ENCODE measurements at places on chromosomes 16 and 17.

DNA sequence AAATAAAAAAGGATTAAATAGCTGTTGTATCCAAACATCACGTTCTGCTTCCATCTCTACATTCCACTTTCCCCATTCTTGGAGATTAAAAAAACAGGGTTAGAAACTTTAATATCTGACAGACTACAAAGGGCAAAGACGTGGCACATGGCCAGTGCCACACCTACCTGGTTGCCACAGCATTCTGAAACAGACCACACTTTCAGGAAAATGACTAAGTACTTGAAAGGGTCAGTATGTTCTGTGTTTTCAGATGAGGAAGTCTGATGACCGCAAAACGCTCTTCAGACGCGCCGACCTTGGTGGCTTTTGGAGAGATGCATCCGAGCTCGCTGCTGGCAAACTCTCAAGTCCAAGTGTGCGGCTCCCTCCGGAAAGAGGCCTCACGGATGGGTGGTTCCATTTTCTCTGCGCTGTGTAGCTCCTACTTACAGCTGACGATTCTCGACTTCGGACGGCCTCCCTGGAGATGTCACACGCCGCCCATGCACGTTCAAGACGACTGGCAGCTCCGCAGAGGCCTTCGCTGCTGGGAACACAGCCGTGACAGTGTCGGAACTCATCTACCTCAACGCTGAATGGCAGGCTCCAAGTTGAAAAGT, 15.5 kb downstream of the MAP1LC3B start:
- DNase-seq: peak; percentile 71

DNA sequence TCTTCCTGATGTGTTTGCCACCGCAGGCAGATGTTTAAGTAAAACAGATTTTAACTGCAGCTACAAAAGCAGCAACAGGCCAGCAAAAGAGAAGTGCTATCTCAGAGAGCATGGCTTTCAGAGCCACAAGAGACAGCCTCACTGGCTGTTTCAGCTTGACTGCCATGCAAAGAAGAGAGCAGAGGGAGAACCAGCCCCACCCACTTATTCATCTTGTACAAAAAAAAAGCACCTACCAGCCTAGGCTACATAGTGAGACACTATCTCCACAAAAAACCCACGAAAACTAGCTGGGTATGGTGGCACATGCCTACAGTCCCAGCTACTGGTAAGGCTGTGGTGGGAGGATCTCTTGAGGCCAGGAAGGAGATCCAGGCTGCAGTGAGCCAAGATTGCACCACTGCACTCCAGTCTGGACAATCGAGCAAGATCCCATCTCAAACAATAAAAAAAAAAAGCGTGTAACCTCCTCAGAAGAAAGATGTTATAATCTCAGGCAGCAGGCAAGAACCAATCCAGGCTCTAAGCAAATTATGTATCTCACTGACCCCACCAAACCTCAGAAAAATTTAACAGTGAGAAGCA, 30.0 kb downstream of the STH start:
- DNase-seq: no peak

GRCh38 chr16:71214746-71215381, 15.7 kb downstream of the HYDIN start:
- no peak for DNase-seq

DNA sequence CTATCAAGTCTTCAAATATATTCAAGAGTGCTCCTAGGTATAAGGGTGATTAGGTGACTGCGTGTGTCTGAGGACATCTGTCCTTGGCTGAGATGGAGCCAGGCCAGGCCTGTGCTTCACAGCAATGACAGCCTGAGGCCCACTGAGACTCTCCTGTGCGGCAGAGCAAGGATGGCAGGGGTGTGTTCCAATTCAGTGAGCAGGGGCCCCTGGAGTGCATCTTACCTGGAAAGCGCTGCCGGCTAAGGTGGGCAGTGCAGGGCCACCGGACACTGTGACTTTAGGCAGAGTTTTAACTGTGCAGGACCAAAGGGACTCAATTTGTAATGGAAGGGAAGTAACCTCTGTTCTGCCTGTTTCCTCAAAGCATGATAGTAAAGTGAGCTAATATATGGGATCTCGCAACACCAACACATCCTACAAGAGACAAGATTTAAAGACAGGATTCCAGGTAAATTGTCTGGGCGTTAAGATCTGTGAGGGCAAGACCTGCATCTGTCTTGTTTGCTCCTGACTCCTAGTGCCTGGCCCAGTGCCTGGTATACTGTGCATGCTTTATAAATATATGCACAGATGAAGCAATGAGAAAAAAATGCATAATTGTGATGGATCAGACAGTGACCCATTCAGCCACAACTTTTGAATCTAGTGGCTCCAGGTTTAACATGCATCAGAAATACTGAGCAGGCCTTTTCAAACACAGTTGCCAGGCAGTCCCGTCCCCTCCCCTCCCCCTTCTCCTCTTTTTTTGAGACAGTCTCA, 86.7 kb downstream of the MRC2 start:
- no peak for DNase-seq

- DNase-seq: peak; percentile 80
Measured at GRCh38 chr17:37609170-37610040, at the start of gene SYNRG. Gene SYNRG (minus strand): TSS chr17:37609418. CDS start chr17:37609355, 63 bp downstream.

DNA sequence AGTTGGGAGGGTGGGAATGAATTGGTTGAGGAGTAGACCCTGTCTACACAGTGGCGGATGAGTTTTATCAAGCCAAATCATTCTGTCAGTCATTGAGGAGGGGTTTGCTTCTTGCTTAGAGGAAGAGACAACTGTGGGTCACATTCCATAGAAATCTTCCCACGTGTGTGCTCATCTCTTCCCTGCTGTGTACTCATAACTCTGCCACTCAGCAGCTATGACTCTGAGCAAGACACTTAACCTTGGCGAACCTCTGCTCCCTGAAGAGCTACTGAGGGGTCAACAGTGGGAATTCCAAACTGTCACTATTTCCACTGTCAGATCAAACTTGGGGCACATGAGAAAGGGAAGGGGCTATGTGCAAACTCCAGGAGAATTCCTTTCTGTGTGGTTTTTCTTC, 72.6 kb upstream of the COX10 start:
- no peak for DNase-seq

GRCh38 chr17:41792845-41793783, 6.6 kb upstream of the JUP start:
- no peak for DNase-seq

DNA sequence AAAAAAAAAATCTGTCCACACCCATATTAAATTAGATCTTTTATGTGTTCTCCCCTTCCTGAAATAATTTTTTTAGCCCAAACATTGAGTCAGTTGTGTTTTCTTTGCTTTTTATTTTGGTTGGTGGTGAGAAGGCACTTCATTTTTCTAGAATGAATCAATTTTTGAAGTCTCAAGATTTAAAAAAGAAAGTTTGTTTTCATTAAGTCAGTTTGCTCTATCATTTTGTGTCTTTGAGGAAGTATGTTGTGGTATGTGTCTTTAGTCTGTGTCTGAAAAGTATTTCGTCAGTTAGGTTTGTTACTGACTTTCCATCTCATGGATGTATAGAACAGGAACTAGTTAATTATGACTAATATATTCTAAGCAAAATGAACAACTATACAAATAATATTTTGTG, 3.8 kb downstream of the IGF2BP1 start:
- DNase-seq: no peak

DNA sequence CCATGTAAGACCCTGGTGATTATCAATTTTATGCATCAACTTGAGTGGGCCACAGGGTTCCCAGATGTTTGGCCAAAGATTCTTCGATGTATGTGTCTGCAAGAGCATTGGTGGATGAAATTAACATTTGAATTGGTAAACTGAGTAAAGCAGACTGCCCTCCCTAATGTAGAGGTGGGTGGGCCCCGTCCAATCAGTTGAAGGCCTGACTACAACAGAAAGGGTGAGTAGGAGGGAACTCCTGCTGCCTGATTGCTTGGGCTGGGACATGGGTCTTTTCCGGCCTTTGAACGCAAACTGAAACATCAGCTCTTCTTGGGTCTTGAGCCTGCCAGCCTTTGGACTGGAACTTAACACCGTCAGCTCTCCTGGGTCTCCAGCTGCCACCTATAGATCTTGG, 90.6 kb downstream of the BMERB1 start:
- no peak for DNase-seq

DNA sequence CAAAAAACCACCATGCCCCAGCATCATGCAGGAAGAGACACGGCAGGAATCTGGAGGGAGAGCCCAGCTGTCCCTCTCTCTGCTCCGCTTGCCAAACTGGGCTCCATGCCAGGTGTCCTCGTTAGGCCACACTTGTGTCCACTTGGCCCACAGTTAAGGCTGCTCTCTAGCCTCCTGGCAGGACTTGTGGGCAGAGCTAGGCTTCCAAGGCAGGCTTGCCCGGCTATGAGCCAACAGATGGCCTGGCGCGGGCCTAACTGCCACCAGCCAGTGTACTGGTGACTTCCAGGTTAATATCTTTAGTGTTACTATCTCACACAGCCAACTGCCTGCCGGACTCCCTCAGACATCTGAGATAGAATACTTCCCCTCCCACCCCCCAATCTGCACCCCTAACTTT, 10.6 kb downstream of the ATP6V0D1 start:
- DNase-seq: no peak
